Stimulated activated CD4-positive, alpha-beta T cell treated with anti-CD3 and anti-CD28 coated beads, Interleukin-2, amount 100 ng/mL, for 24 hours (primary cell): ENCODE measurements at places on chromosomes 12 and 14.

GRCh38 chr14:76776428-76777251, 15.4 kb downstream of the VASH1 start:
- DNase-seq, result no peak

- DNase-seq, result no peak
Measured at GRCh38 chr14:87133073-87133801, 859.7 kb downstream of the GALC start.

GRCh38 chr12:7018350-7019042, at the start of gene LPCAT3:
LPCAT3 (minus strand) TSS chr12:7018476; CDS start chr12:7018424, 52 bp downstream.
- DNase-seq, result peak; percentile 96

GRCh38 chr14:45251912-45252311, 1.1 kb downstream of the MIS18BP1 start:
- DNase-seq, result no peak

DNA sequence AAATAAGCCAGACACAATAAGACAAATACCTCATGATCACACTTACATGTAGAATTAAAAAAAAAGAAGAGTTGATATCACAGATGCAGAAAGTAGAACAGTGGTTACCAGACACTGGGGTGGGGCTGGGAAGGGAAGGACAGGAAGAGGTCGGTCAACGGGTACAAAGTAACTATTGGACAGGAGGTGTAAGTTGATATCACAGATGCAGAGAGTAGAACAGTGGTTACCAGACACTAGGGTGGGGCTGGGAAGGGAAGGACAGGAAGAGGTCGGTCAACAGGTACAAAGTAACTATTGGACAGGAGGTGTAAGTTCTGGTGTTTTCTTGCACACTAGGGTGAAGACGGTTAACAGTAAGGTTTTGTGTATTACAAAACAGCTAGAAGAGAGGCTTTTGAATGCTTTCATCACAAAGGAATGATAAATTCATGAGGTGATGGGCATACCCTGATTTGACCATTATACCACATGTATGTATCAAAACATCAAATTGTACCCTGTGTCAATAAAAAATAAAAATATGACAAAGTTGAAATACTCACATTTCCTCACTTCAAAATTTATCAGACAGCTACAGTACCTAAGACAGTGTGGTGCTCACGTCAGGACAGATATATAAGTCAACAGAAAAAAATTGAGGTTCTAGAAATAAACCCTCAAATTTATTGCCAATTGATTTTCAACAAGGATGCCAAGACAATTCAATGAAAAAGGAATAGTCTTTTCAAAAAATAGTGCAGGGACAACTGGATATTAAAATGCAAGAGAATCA, 32.8 kb downstream of the GALC start:
- DNase-seq, result no peak

- DNase-seq, result no peak
Measured at GRCh38 chr14:99077076-99077843, 194.7 kb downstream of the BCL11B start.

GRCh38 chr12:78916845-78917480, 52.4 kb downstream of the SYT1 start:
- no peak for DNase-seq

DNA sequence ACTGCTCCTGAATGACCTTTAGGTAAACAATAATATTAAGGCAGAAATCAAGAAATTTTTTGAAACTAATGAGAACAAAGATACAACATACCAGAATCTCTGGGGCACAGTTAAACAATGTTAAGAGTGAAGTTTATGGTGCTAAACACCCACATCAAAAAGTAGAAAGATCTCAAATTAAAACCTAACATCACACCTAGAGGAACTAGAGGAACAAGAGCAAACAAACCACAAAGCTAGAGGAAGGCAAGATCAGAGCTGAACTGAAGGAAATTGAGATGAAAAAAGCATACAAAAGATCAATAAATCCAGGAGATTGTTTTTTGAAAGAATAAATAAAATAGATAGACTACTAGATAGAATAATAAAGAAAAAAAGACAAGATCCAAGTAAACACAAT, 7.2 kb downstream of the OR8S1 start:
- DNase-seq, result no peak

- no peak for DNase-seq
Measured at GRCh38 chr14:72567226-72567625, 326.7 kb downstream of the DPF3 start.

GRCh38 chr12:122989225-122989839, 8.9 kb downstream of the ARL6IP4 start:
- no peak for DNase-seq

DNA sequence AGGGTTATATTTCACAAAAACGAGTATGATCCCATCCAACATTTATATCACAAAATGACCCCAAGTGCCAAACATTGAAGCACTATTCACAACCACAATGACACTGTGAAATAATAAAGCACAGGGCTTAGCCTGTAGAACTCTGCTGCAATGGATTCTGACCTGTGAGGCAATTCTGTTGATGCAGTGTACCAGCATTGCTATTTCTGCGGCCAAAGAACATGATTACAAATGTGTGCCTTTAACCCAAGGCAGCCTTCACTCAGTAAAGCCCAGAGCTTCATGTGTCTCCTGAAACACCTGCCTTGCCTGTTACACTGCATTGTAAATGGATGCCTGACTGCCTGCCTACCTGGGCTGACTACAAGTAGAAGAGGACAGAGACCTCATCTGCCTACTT, 158.0 kb downstream of the PPM1H start:
- no peak for DNase-seq

DNA sequence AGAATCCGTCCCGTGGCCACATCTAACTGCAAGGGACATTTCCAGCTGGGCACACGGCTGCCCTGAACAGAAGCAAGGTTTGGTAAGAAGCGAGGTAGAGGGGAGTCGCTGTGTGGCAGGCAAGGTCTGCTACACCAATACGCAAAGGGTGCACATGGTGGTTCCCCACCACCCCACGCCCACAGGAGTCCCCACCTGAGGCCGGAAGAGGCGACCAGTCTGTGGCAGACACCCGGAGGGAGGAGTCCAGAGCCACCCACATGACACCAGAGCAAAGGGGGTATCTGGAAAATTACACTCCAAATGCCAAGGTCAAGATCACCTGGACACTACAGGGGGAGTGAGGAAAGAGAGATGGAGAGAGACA, 47.1 kb upstream of the GALNT9 start:
- no peak for DNase-seq

DNA sequence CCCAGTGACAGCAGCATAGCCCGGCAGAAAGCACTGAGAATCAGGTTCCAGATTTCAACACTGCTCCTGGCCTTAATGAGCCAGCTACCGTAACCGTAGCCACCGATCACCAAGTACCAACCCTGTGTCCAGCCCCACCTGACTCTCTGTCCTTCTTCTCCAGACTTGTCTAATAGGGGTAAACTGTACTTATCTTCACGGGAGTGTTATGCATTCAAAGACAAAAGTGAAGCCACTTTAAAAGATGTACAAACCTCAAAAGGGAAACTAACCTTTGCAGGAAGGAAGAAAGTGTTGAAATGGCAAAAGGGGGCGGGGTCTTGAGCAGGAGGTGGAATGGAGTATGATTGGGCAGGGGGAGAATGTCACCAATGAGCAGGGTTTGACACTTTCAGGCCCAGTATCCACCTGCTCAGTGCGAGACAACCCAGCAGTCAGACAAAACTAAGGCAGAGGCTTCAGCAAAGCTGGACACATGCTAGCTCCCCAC, 226.1 kb downstream of the CHST11 start:
- DNase-seq, result peak; percentile 76

DNA sequence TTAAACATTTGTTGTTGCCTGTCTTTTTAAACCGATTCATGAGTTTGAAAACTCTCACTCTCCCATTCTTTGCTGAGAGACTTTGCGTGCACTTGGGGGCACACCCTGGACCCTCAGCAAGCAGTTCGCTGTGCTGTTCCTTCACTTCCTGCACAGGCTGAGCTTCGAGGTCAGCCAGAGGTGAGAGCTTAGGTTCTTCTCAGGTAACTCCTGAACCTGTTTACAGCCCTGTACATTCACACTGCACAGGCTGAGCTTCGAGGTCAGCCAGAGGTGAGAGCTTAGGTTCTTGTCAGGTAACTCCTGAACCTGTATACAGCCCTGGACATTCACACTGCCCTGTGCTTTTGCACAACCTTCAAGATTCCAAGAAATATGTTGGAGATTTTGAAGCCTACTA, 9.8 kb upstream of the CLECL1 start:
- no peak for DNase-seq

- no peak for DNase-seq
Measured at GRCh38 chr14:23529016-23529415, 22.5 kb downstream of the ZFHX2 start.

DNA sequence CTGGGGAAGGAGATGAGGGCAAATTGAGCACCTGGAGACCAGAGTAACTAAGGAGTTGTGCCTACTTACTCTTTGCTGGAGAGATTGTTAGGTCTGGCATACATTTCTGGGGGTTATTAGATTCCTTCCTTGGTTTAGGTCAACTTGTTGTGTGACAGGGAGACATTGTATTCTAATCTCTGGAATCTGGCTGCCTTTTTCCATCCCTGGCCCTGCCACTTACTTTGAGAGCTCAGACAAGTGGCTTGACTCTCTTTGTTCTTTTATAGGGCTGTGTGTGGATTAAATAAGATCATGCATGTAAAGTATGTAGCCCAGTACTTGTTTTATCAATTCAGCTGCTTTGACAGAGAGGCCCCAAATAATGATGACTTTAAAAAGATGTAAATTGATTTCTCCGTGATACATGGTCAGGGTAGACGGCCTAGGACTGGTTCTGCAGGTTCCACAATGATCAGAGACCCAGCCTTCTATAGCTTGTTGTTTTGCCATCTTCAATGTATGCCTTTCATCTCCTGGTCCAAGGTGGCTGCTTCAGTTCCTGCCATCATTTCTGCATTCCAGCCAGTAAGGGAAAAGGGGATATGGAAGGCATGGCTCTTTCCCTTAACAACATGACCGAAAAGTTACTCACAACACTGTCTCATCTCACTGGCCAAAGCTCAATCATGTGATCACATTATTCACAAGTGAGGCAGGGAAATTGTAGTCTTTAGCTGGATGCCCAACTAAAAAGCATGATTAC, 72.6 kb downstream of the CHST11 start:
- no peak for DNase-seq

GRCh38 chr12:15839041-15839440, 43.1 kb upstream of the STRAP start:
- no peak for DNase-seq

DNA sequence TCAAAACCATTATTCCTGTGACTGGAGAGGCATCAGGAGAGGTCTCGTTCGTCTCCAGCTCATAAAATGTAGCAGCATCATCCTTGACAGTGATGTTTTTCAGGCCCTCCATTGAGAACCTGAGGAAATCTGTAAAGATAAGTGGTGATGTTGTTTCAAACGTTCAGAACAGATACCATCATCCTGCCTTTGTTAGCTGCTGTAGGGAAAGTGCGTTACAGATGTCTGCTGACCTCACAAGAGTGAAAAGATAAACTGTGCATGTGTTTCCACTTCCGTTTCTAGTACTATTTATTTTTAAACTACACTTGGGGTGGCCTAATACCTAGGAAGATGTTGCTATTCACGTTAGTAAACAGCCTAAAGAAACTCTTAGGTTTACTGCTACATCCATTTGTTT, 28.4 kb downstream of the BCL2L14 start:
- DNase-seq, result no peak

- DNase-seq, result peak; percentile 64
Measured at GRCh38 chr14:77124345-77125280, 17.0 kb downstream of the ZDHHC22 start.

DNA sequence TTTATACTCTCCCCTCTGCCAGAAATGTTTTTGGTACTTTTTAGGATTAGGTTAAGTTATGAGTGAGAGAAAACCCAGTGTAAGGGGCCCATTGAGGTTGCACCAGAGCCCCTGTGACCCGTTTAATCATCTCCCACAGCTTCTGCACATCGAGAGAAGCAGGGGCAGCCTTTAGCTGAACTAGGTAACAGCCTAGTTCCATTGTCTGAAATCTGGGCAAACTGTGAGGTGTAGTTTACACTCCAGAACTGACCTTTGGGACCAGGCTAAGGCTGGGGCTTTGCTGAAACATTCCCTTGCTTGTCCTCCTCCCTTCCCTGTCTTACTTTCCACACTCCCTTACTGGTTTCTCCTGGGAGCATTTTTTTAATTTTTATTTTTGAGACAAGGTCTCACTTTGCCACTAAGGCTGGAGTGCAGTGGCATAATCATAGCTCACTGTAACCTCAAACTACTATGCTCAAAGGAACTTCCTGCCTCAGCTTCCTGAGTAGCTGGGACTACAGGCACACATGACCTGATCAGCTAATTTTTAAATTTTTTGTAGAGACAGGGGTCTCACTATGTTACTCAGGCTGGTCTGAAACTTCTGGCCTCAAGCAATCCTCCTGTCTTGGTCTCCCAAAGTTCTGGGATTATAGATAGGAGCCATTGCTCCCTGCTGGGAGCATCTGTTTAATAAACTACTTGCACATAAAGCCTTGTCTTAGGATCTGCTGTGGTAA, 25.9 kb upstream of the DHRS2 start:
- DNase-seq, result no peak

DNA sequence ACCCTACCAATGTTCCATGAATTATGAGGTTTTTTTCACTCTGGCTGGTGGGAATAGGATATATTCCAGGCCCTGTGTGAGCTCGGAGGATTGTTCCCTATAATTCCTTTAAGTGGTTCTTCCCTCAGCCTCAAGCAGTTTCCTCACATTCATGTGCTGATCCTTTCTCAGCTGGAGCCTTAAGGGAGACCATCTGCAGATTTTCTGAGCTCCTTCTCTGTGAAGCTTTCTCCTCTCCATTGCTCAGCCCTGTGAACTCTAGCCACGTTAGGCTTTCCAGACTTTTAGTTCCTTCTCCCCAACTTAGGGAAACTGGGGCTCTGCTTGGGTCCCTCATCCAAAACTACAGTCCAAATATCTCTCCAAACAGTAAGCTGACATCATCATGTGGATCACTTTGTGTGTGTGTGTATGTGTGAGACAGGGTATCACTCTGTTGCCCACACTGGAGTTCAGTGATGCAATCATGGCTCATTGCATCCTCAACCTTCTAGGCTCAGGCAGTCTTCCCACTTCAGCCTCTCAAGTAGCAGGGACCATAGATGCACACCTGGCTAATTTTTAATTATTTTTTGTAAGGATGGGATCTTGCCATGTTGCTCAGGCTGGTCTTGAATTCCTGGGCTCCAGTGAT, 219.5 kb upstream of the OTX2 start:
- no peak for DNase-seq

- DNase-seq, result no peak
Measured at GRCh38 chr14:102732924-102733323, 44.3 kb upstream of the TRAF3 start.

DNA sequence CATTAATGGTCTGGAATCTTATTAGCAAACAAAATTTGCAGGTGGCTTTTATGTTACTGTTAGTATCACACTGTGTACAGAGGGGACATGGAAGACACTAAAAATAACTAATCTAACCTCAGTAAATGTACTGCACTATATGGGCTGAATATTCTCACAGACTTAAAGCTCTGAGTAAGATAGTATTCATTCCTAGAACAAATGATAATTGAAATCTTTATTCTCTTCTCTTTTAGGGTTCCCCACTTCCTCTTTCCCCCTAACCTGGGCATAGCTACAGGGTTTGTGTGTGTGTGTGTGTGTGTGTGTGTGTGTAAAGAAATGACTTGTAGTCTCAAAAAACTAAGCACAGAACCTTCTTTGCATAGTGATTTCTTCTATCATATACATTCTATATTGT, 21.4 kb upstream of the HECTD1 start:
- no peak for DNase-seq
